ENCODE measurements at places on chromosomes 5 and 9. TPM values are rescaled to one million over a fixed set of nuclear protein-coding genes. Genes with fewer than 3 reads are reported as not detected.

DNA sequence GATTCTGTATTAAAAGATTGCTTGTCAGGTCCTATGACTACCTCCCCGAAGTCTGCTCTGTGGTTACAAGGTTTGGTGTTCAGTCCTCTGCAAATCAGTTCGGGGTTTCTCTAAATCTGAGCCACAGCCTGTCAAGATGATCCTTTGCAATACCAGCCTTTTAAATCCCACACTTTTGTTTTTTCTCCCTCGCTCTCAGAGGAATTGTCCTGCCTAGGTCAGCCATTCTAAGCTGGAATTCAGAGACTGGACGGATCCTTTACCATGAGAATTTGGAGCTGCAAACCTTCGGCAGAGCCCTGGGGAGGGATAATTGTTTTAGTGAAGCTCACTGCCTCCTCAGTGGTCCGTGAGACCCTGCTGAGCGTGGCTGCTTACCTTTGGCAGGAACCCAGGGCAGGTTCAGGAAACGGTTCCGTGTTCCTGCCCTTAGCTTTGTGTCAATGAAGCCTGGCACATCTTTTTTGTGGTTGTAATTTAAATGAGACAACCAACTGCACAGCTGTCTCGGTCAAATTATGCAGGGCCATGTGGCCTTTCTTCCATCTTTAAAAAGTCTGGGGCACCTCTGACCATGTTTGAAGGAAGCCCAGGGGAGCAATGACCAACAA, 47.2 kb downstream of the EBF1 start:
- DNase-seq, result no peak

PCDHGB4 gene
- total RNA-seq, result 6.2 TPM

PTGDS gene
- 96.2 TPM for total RNA-seq

DNA sequence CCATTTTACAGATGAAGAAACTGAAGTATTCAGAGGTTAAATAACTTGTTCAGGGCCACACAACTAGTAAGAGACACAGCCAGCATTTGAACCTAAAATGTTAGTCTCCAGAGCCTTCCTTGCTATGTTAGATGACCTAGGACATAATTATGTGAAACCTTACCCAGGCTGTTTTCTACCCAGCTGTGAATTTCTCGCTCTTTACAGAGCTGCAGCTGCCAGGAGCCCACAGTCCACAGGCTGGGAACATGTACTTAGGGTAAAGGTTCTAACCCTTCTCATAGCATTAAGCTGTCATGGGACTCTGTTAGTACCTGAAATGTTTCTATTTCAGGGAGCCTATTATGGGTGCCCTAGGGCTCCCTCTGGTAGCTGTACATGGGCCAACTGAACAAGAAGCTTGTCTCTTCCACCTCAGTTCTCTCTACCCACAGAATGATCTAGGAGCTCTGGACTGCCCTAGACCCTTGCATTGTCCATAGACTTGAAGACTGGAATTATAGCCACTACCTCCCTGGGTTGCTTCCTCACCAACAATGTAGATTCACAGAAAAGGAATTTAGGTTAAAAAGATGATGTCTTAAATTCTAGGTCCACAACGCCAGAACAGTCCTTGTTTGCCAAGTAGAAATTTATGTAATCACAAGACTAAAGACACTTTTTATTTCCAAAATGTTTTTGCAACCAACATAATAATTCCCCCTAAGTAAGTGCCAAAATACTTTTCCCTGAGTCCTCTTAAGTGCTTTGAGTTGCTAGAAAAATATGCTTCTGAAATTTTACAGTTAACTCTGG, 262.9 kb downstream of the PIK3R1 start:
- DNase-seq, result no peak

LAMC3 gene
- total RNA-seq, result 0.09 TPM

DNA sequence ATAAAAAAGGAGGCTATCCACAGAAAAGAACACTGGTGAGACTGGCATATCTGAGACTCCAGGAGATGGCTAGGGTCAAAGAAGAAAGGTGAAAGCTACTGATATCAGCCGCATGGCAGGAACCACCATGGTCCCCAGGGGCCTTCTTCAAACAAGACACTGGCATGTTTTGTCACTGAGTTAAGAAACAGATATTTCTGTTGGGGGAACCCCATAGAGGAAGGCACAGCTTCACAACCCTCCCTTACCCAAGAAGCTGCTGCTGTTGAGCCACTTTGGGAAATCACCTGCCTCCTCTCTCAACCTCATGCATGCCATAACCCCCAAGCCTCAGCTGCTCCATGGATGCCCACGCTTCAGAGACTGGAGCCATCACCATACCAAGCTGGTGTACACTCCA, 13.3 kb upstream of the BTNL3 start:
- no peak for DNase-seq

All from omental fat pad (tissue), 4 donors.